ENCODE measurements at places on chromosomes 2 and 18.

- DNase-seq, result no peak
These were observed 276.1 kb downstream of the BCL2 start for GRCh38 chr18:63043516-63043915.

DNA sequence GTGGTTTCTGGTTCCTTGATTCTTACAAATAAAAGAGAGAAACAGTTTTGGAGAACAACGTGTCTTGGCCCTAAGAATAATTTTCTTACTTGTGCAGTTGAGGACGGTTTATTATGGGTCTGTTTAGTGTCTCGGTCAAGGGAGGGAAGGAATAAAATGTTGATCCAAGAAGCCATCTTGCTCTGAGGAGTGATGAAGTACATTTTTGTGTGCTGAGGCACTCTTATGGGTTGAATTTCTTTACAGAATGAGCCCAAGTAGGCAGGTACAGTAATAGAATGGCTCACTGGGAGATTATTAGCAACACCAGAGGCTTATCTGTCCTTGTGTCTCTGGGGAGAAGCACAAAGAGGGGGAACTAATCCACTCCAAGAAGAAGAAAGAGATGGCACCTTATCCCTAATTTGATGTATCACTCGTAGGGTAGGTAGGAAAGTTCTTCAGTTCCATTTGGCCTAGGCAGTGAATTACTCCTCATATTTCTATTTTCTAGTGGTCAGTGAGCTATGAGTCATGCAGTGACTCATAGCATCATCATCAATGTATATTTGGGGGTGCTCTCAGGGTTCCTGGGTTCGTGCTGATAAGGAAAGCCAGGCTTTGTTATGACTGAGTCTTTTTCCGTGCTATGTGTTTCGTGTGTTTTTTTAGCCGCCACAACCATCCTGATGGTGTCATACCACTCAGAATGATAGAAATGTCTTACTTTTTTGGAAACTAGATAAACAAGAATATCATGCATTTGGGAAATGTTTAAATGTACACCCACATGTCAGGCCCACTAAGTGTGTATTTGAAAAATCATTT lies 250.1 kb upstream of the CTAGE1 start:
- no peak for DNase-seq

DNA sequence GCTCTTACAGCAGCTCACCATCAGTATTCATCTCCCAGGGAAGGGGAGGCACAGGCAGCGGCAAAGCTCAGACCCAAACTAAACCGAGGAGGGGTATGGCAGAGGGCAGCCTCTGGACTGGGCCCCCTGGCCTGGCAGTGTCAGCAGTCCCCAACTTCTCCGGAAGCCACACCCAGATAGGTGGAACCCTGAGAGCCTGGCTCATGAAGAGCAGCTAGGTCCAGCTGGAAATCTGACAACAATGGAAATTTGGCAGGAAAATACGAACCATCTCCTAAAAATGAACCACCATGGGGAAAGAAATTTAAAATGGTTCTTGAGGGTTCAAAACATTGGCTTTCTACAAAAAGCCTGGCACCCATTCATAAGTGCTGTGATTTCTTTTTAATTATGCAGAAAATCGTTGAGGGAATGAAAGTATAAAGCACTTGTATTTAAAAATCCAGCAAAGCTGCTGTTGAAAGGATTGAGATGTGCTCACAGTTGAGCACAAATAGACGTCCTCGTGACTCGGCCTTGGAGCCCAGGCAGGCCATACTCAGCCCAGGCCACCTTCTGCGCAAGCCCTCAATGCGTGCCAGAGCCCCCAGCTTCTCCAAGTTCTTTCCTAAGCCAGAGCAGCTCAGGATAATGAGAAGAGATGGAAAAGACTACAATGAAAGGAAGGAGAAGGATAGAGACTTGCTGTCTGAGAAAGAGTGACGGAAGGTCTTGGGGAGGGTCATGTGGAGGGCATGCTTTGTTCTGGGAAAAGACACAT lies 93.0 kb downstream of the COL6A3 start:
- no peak for DNase-seq

GRCh38 chr2:64857581-64858471 lies 131.4 kb upstream of the SLC1A4 start:
- DNase-seq, result no peak

DNA sequence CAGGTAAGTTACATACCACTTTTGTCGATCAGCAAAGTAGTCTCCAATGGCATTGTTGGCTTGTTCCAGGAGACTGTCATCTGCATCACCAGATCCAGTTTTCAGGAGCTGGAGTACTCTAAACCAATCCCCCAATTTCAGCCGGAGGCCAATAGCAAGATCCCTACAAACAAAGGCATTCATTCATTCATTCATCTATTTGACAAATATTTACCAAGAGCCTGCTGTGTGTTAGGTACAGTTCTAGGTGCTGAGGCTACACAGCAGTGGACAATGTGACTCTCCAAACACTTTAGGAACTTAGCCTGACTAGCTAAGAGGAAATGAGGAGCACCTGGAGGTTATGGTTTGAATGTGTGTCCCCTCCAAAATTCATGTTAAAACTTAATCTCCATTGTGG lies 34.4 kb upstream of the TTC32 start:
- DNase-seq, result no peak

DNA sequence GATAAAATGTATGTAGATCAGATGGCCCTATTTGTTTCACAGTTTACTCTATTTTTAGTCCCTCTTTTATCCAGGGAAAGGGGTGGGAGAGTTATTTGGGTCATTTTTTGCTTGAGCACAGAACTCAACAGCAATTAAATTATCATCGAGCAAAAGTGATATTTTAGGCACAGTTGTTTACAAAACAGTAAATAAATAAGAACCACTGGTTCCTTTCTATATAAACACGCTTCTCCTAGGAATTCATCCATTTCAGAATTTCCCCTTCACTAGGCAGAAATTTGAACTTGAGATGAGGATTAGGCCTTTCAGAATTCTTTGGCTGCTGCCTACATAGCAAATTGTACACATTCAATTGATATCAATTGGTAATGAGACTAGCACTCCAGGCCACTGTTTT lies 812.4 kb downstream of the CNTNAP5 start:
- DNase-seq, result no peak

DNA sequence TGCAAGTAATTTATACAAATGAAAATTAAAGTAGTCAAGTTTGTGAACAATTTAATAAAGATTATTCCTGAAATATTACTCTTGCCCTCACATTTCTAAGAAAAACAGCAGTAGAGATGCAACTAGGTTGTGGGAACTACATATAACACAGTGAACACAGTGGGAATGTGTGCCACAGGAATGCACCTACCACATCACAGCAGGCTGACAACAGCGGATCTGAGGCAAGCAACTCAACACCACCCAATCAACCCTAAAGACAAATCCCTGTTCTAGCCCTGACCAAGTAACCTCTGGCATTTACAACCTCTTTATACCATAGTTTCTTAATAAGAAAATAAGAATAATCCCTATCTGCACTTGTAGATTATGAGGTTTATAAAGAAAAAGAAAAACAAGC lies 23.4 kb downstream of the MBOAT2 start:
- DNase-seq, result no peak

DNA sequence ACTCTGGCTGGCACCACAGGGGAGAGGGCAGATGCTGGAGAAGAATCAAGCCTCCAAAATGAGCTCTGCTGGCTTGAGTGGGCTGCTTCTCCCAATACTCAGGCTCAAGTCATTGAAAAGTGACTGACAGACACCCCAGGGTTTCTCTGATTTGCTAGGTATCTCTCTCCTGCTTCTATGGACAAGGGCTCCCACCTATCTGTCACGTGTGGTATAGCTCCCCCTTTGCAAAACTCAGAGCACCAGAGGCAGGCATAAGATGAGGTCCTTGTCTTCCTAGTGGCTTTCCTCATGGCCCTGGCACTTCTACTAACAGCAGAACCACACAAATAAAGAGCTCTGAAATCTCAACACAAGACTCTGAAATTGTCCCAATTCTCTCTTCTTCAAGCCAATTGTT lies 105.2 kb downstream of the GALNT14 start:
- DNase-seq, result no peak

GRCh38 chr18:55396979-55397378 lies 191.0 kb downstream of the TCF4 start:
- DNase-seq, result no peak

- DNase-seq, result no peak
These were observed 213.9 kb downstream of the PIK3C3 start for GRCh38 chr18:42168907-42169306.

DNA sequence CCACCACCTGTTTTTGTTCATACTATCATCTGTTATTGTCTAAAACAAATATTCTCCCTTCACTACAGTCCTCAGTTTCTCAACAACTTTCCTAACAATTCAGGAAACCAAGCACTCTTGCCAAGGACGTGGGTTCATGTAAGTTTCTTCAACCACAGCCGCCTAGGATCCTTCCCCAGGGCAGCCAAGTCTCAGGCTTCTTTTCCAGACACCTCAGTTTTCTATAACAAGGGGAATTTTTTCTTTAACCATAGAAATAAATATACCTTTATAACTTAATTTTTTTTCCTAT lies 39.4 kb upstream of the AGPS start:
- DNase-seq, result no peak

- no peak for DNase-seq
These were observed 169.2 kb upstream of the APCDD1 start for GRCh38 chr18:10285283-10285640.

DNA sequence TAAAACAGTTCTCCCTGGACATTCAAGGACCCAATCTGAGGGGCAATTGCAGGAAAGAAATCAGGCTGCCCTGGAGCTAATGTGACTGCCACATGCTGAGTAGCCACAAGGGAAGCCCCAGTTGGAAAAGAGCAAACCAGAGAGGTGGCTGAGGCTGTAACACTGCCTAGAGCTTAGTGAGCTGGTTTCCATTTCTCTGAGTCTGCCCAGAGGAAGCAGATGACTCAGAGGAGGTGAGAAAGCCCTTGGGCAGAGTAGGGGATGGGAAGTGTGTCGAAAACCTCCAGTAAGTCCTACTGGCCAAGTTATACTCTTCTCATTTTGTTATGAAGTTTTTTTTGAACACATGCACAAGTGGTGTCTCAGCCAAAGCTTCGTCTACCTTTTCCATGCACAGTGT lies 753.0 kb downstream of the CNTNAP5 start:
- DNase-seq, result no peak

DNA sequence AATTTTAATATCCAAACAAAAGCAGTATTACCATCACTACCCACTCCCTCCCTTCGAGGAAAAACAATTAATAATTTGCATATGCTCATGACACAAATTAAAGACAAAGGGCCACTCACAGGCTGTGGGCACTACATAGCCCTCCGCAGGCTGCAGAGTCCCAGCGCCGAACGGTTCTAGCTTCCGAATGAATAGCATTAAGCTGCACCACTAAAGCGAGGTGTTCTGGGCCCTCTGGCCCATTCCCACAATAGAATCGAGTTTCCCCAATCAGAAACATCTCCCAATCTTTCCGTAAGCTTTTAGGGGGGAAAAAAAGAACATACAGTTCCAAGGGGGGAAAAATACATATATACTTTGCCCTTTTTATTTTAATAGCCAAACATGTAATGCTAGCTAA lies 14.5 kb upstream of the SIX3 start:
- no peak for DNase-seq

DNA sequence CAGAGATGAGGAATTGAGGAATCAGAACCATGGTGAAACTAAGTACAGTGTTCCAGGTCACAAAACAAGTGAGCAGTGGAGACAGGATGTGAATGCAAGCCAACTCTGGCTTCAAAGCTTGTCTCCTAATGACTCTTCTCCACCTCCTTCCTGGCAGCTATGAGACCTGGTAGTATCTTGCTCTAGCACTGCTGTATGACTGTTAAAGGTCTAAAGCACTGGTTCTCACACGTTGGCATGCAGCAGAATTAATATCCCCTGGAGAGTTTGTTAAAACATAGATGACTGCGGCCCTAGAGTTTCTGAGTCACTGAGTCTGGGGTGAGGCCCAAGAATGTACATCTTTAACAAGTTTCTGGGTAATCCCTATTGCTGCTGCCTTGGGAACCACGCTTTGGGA lies 63.3 kb downstream of the SUCLG1 start:
- DNase-seq, result no peak

DNA sequence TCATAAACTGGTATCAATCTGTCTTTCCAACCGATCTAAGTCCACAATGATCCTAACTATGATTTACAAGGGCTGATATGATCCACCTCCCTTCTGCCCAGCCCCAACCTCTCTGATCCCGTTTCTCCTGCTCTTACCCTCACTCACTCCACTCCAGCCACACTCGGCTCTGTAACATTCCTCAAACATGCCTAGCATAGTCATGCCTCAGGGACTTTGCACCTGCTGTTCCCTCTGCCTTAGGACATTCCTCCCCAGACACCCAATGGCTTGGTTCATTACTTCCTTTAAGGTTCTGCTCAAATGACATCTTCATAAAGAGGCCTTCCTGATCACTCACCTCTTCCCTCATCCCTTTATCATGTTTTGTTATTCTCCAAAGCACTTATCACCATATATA lies 9.2 kb downstream of the DUSP11 start:
- no peak for DNase-seq

DNA sequence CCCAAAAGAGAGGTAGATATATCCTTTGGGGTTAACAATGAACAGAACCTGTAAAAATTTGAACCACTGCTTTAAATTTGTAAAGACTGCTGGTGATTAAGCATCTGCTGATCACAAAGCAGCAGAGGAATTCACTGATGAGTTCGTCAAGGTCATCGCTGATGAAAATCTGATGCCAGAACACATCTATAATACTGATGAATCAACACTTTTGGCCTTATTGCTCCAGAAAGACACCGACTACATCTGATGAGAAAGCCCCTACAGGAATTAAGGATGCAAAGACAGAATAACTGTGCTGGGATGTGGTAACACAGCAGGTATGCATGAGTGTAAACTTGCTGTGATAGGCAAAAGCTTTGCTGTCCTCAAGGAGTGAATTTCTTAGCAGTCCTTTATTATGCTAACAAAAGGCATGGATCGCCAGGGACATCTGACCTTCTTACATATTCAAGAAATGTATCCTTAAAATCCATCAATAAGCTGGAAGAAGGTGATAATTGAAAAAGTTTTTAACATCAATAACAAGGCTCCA lies 30.5 kb upstream of the SGPP2 start:
- DNase-seq, result no peak

DNA sequence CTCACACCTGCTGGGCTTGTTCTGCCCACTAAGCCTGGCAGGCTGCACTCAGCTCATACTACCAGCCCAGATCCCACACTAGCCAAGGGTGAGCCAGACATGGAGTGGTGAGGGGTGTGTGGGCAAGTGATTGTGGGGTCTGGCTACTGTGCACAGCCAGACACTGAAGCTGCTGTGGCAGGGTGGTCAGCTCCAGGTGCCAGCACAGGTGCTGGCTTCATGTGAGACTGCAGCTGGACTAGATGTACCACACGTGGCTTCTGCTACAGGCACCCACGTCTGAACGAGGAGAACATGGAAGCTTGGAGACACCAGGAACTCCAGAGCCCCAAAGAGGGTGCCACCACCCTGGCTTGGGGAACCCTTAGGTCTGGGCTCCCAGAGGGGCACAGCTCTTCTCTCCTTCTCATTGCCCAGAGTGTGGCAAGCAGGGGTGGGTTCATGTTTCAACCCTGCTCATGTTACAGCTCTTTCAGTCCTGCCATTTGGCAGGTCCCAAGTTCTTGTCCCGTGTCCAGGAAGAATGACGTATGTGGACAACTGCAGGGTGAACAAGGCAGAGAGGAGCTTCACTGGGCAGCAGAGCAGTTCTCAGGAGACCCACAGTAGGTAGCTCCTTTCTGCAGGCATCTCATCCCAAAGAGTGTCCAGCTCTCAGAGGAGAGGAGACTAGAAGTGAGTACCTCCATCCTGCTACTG lies 1624.2 kb upstream of the TMEFF2 start:
- no peak for DNase-seq

Data from stimulated activated CD8-positive, alpha-beta memory T cell treated with anti-CD3 and anti-CD28 coated beads, Interleukin-15, amount 100 ng/mL, for 24 hours (primary cell).